ENCODE measurements at places on chromosomes 5 and 9.
A peak's percentile ranks its signal among the peaks of the same experiment; 100 is the strongest.

GRCh38 chr9:38039907-38040682 is 28.9 kb downstream of the SHB start:
- no peak for DNase-seq

DNA sequence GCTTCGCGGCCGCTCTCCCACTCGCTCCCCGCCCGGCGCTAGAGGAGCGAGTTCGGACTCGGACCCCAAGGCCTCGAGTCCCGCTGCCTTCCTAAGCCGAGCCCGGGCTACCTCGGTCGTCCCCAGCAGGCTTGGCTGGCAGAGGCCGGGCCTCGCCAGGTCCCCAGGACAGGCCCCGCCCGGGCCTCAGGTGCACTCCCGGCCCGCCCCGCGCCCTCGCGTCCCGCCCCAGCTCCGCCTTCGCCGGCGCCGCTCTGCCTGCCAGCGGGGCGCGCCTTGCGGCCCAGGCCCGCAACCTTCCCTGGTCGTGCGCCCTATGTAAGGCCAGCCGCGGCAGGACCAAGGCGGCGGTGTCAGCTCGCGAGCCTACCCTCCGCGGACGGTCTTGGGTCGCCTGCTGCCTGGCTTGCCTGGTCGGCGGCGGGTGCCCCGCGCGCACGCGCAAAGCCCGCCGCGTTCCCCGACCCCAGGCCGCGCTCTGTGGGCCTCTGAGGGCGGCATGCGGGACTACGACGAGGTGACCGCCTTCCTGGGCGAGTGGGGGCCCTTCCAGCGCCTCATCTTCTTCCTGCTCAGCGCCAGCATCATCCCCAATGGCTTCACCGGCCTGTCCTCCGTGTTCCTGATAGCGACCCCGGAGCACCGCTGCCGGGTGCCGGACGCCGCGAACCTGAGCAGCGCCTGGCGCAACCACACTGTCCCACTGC is at the start of gene SLC22A5:
Gene SLC22A5, plus strand, starts transcription at position 237 of the 707 bp plus-strand sequence. Its CDS starts 263 bp downstream, at position 500.
- DNase-seq = peak; percentile 70

DNA sequence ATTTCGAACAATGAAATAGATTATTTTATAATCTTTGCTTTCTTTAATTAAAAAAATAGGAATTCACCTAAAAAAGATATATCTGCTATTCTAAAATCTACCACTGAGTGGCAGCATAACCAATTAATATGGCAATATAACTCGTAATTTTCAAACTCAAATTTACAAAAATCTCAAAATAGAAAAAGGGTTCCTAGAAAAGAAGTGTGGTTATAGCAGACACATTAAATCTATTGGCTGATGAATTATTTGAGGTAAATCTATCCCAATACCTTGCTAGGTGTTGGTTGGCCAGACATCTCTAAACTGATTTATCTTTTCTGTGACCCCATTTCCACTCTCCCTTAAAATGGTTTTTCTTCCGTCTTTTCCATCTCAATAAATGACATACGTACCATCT is 30.2 kb upstream of the NRG2 start:
- DNase-seq = no peak

GRCh38 chr9:11103525-11103924 is 490.7 kb upstream of the PTPRD start:
- DNase-seq = no peak

DNA sequence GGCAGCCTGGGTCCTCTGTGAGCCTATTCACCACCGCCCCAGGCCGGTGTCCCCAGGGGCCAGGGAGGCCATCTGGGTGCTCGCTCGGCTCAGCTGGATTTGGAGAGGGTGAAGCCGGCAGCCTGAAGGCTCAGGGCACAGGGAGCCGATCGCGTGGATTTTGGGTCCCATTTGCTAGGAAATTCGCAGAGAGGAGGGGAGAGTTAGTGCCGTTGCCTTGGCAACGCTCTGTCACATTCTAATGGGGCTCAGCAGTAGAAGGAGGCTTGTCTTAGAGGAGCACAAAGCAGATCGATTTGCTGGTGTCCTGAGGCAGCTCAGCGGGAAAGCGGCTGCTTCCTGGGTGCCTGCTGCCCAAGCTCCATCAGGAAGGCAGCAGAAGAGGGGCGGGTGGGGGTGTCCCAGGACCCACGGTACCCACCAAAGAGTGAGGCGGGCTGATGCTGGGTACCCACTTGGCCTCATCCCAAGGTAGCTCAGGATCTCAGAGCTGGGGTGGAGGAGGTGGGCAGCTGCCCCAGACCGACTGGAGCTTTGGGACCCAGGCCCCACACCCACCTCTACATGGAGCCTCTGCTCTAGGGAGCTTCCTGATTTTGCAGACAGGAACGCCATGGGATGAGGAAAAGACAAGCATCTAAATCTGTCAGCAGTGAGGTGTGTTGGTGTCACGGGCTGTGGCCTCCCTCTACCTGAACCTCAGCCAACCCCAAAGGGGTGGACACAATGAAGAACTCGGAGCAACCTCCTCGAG is 17.1 kb upstream of the OLFM1 start:
- DNase-seq = peak; percentile 14

GRCh38 chr9:136902259-136902821 is 16.0 kb downstream of the TRAF2 start:
- peak; percentile 44 for DNase-seq

GRCh38 chr5:94782383-94782782 is 163.9 kb downstream of the SLF1 start:
- DNase-seq = no peak

DNA sequence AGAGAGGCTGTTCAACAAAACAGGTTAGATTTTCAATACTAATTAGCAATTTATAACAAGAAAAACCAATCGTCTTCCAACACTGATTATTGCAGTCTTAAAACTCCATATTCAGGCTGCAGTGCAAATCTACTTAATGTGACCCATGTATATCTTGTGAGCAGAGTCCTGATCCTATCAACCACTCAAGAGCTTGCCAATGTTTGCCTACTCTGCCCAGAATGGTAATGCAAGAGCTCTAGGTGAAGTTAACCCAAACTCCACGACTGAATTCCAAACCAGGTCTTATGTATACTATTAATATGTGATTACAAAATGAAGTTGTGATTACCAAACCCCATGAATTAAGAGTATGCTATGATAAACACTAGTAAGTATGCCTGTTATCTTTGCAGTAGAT is 17.1 kb downstream of the EFNA5 start:
- no peak for DNase-seq

DNA sequence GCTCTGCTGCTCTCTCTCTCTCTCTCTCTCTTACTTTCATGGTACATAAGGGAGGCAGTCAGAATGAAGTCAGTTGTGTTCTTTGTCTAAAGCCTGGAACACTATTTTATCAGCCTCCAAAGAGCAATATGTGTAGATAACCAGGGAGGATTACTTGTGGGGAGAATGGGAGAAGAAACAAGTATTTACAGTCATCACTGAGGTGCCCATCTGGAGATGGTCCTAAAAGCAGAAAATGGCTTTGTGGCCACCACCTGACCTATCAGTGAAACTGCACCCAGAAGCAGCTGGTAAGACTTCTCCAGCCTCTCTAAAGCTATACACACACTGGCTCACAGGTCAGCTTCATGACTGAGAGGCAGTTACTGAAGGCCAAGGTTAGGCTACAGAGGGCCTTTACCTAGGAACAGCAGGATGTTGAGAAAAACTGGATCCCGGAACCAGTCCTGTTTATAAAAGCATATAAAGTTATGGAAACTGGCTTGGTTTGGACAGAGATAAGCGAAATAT is 75.1 kb downstream of the MRPS27 start:
- no peak for DNase-seq

GRCh38 chr9:13295556-13295955 is 16.1 kb upstream of the MPDZ start:
- DNase-seq = no peak

DNA sequence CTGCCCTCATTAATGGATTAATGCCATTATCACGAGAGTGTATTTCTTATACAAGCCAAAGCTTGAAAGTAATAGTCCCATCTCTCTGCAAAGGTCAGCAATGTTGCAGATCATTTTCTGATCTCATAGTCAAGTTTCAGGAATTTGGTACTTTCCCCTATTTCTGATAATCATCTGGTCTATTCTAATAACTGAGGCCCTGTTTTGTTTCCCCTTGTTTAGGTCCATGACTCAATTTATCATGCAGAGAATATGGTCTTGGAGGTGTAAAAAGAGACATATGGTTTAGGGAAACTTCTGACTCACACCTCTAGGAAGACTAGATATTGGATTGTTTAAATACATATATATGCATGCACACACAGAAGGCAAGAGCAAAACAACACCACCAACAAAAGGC is 339.3 kb upstream of the NUDT12 start:
- no peak for DNase-seq

DNA sequence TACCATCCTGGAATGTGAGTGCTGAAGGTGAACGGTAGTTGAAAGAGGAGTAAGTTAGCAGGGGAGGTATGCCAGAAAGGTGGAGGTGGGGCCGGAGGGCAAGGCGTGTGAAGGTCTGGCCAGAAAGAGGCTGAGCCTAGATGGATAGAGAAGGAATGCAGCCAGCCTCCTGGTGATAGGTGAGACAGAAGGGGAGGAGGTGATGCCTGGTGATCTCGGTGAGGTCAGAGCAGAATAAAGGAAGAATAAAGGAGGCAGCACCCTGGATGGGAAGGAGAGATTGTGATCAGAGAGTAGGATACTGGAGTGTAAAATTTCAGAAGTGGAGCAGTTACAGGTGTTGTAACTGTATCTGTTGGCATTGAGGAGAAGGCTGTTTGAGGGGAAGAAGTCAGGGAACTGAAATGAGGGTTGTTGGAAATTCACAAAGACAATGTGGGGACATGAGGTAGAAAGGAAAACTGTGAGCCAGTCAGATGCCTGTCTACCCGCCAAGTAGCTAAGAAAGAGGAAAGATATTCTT is 2.0 kb downstream of the GNG10 start:
- DNase-seq = no peak

GRCh38 chr5:18281947-18282581 is 647.8 kb downstream of the TAF11L14 start:
- DNase-seq = no peak

DNA sequence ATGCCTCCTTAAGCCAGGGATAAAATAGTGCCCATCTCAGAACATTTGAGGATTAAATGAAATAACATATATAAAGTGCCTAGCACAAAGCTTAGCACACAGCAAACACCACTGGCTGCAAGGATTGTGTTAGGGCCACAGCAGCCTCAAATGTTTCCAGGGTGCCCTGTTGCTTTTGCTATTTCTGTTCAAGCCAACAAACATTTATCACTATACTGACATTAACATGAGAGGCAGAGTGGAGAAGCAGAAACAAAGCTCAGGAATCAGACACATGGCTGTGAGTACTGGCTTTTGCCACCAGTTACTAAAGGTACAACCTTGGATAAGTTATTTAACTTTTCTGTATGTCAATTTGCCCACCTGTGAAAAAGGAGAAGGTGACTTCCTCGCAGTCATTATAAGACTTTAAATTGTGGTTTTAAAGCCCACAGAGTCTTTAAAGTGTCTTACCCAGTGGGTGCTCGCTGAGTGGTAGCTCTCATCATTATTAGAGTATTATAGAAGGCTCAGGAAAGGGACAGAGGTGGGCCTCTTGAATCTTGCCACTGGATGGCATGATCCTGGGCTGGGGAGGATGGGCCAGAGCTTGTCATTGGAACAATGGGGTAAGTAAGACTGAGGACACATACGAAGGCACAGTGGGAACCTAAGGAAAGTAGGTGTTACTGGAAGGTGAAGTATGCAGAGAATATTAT is 98.2 kb downstream of the MARCHF3 start:
- no peak for DNase-seq

DNA sequence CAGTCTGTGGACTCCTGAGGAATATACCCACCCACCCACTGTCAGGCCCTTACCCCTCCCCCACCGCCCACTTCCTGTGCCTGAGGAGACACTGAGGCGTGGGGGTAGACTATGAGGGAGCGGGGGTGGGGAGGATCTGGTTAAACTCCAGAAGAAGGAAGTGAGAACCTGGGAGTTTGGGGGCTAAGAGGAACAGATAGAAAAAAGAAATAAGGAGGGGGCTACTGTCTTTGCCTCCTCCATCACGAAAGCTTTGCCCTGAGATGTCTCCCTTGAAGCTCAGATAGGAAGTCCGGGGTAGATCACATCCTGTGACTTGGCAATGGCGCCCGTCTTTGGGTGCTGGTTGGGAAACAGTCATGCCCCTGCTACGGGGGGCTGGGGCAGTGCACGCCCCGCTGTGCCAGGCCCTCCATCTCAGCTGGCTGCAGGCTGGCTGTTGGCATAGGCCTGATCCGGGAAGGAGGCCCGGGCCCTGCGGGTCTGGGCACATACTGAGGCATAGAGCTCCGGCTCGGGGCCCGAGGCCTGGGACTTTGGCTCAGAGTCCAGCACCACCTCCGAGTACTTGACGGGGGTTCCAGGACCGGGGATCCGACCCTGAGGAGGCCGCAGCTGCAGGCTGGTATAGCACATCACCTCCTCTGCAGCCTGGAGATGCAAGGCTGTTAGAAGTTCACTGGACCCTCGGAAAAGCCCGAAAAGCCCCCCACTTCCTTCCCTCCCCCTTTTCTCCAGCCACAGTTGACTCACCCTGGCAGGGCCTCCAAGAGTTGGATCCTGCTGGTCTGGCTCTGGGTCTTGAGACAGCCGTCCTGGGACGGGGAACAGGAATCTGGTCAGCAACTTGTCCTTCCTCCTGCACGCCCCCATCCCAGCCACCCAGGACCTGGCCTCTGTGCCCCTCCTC is 1.0 kb downstream of the SIT1 start:
- DNase-seq = no peak

DNA sequence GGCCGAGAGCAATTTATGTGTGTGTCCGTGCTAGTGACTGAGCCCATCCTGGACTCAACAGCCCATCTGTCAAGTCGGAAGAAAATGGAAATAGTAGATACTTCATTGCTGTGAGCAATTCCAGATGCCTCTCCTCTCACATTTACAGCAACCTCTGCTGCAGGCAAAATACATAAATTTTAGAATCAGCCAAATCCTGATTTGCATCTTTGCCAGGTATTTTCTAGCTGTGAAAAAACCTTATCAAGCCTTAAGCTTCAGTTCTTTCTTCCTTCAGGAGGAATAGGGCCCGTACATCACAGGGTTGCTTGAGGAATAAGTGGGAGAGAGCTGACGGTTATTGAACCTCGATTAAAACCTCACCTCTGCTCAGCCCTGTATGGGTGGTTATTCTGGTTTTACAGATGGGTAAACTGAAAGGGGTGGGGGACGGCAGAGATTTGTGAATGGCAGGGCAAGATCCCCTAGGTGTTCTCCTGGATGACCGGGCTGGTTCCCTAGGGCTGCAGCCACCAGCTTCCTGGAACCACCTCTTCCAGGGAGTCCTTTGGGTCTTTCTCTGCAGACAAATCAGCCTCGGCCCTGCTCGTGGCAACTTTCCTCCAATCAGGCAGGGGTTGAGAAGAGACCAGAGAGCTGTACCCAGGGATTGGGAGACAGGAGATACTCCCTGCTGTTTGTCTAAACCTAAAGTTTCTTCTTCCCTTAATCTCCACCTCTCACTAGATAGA is 5.3 kb upstream of the MSX2 start:
- DNase-seq = no peak

GRCh38 chr5:176481711-176482110 is 33.5 kb downstream of the FAF2 start:
- DNase-seq = no peak

GRCh38 chr5:176131771-176132170 is 106.5 kb upstream of the SIMC1 start:
- DNase-seq = no peak

- peak; percentile 88 for DNase-seq
Observed at GRCh38 chr9:13033959-13034693, 245.4 kb downstream of the MPDZ start.

GRCh38 chr9:7298123-7298522 is 501.5 kb downstream of the DMAC1 start:
- no peak for DNase-seq

- DNase-seq = no peak
Observed at GRCh38 chr9:6426117-6426516, 13.1 kb downstream of the UHRF2 start.
